ENCODE measurements at places on chromosomes 11 and 22. TPM values are rescaled to one million over a fixed set of nuclear protein-coding genes. Genes with fewer than 3 reads are reported as not detected.

TMEM138 gene
- 17.0 TPM for total RNA-seq

GAL3ST3 gene
- 2.8 TPM for total RNA-seq

- no peaks in the 10 kb centered on the region for H3K4me1 ChIP-seq
- no peak overlapping the region for H3K4me3 ChIP-seq
- H3K27me3 ChIP-seq: no peaks in the 10 kb centered on the region
- H3K36me3 ChIP-seq: no peaks in the 10 kb centered on the region
- DNase-seq: no peak
- no peak overlapping the region for H3K27ac ChIP-seq
These were observed 33.2 kb upstream of the BLID start for GRCh38 chr11:122149202-122149601.

DNA sequence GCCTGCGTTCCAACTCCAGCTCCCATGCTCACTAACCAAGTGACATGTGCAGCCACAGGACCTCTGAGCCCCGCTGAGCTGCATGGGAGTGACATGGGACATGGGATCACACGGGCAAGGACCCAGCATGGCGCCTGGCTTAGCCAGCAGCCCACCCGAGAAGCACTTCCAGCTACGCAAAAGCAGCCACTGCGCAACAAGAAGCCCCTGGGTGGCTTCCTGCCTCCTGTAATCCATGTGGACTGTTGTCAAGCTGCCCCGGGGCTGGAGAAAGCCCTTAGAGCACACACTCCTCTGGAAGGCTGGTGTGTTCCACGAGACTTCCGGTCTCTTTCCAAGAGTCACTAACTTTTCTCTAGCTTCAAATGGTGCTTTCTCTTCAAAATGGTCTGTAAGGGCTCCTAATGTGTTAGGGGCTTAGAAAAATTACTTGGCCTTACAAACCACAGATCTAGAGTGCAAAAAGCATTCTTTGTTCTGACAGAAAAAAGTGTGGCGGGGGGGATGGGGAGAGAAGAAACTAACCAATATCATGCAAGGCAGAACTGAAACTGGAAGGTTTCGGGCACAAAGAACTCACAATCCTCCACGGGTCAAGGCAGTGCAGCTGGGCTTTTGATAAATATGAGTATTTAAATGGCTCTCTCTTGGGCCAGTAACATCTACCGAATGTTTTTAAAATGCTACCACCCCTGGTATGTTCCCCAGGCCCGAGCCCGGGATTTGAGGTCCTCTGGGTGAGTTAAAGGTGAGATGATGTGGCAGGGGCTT, 5.5 kb downstream of the C11orf24 start:
- no peak for DNase-seq
- H3K4me1 ChIP-seq: peaks cover 26% of the 10 kb centered on the region
- peaks cover 64% of the 10 kb centered on the region for H3K36me3 ChIP-seq

- no peaks in the 10 kb centered on the region for H3K4me1 ChIP-seq
- no peak overlapping the region for H3K27ac ChIP-seq
- H3K27me3 ChIP-seq: no peaks in the 10 kb centered on the region
- H3K36me3 ChIP-seq: no peaks in the 10 kb centered on the region
These were observed 11.6 kb downstream of the ELF5 start for GRCh38 chr11:34501949-34502348.
